ENCODE measurements at places on chromosomes 6 and 20.

GRCh38 chr6:47663462-47664216 lies 34.7 kb upstream of the ADGRF4 start:
- DNase-seq, result no peak

DNA sequence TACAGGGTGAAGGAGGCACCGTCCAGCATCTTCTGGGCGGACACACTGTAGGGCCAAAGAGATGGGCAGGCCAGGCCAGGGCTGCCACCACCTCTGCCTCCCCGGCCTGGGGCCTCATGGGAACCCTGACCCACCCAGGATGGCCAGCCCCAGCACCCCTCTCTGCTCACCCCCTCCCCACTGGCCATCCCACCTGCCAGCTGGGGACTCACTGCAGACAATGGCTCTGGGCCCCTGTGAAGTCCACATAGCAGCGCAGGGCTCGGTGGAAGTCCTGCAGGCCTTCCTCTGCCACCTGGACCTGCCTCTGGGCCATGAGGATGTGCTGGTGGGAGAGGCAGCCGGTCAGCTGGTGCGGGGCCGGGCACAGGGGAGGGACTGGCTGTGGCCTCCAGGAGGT lies 3.6 kb upstream of the C20orf144 start:
- DNase-seq, result no peak

GRCh38 chr20:38150335-38151170 lies 14.5 kb downstream of the TGM2 start:
- no peak for DNase-seq

DNA sequence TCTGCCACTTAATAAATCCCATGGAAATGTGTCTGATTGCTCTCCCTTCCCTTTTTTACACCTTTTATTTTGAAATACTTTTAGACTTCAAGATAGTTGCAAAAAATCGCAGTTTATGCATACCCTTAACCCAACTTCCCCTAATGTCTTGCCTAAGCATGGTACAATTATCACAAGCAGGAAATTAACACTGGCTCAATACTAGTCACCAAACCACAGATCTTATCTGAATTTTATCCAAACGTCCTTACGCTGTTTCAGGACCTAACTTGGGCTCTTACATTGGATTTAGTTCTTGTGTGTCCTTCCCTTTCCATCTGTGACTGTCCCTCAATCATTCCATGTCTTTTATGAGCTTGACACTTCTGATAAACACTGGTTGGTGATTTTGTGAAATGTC lies 146.3 kb downstream of the ZNF217 start:
- no peak for DNase-seq

DNA sequence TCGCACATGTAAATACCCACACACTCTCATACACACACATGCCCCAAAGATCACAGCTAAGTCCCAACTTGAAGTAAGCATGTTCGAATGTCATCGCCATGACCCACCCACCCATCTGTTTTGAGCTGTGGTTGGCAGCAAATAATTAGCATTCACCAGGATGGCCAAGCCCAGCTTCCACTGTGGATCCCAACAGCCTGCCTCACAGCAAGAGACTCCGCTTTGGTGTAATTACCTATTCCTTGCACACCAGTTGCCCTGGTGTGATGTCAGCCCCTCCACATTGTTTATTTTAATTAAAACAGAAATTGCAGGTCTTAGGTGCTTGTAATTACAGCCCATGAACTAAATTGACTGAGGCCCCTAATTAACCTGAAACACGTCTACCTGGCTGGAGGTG lies 81.1 kb downstream of the MAFB start:
- DNase-seq, result no peak

GRCh38 chr20:51747182-51747911 lies 20.8 kb downstream of the ATP9A start:
- DNase-seq, result no peak

GRCh38 chr6:32954986-32955802 lies 2.3 kb upstream of the HLA-DMA start:
- no peak for DNase-seq

GRCh38 chr20:10857352-10858070 lies 183.7 kb upstream of the JAG1 start:
- no peak for DNase-seq

DNA sequence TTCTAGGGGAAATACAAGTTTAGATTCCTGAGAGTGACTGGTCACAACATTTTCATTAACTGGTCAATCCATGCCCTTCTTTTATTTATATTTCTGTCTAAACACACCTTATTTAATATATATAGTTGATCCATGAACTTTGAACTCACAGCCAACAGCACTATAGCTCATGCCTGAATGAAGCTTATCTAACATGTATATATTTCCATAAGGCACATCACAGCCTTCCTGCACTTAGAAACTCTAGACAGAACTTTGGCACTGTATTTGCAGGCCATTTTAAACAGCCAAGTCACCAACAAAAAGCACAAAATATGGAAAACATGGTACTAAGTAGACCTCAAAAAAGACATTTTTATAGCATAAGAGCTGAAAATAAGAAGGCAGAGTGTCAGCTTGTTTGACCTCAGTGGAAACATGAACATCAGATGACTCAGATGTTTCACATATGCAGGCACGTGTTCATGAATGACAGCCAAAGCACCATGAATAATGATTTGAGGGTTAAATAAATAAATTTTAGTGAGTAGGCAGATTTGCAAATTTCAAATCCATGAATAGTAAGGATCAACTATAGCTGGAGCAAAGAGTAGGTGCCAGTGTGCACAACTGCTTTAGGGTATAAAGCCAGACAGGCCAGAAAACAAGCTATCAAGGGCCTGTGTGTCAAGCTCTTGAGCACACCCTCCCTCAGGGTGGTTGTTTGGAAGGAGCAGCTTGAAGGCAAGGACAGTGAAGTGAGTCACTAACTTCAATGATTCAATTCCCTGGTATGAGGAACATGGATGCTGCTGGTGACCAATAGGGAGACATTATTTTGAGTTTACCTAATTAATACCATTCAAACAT lies 88.9 kb upstream of the NT5E start:
- no peak for DNase-seq

DNA sequence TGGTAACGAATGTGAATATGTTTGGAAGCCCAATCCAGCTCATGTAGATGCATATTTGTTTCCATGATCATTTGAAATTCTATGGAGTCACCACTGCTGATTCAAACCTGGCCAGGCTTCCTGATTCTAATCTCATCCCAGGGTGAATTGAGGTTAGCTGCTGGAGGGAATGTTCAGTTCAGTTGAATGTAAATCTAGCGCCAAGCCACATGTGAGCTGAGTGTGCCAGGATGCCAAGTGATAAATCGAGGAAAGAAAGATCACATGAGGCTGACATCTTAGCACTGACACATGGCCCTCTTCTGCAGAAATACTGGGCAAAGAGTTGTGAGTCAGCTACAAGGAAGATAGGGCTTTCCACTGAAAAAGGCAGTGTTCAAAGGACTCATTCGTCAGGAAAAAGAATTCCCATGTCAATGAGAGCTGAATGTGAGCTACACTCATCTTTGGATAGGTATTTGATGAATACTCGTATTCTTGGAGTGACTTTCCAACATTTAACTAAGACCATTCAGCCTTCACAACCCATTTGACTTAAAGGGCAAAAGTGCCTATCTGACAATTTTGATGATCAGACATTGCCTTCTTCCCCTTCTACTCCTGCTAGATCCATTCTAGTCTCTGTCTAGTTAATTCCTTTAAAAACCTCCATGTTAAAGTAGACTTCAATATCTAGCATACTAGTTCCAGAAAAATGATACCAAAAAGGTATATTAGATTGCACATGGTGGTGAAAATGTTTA lies 172.1 kb downstream of the MTFR2 start:
- no peak for DNase-seq

DNA sequence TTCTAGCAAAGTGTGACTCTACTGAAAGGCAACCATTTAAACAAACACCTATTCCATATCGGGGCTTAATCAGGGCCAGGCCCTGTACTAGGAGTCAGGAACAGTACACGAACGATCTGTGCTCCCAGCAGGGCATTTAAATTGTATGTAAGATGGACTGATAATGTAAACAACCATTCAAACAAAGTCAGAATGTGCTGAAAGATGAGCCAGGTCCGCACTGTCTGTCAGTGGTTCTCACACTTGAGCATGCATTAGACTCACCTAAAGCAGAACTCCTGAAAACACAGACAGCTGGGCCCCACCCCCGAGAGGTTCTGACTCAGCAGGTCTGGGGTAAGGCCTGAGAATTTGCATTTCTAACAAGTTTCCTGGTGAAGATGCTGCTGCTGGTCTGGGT lies 81.6 kb downstream of the PXDC1 start:
- DNase-seq, result no peak

- no peak for DNase-seq
These were observed 42.0 kb downstream of the CDS2 start for GRCh38 chr20:5168651-5169396.

DNA sequence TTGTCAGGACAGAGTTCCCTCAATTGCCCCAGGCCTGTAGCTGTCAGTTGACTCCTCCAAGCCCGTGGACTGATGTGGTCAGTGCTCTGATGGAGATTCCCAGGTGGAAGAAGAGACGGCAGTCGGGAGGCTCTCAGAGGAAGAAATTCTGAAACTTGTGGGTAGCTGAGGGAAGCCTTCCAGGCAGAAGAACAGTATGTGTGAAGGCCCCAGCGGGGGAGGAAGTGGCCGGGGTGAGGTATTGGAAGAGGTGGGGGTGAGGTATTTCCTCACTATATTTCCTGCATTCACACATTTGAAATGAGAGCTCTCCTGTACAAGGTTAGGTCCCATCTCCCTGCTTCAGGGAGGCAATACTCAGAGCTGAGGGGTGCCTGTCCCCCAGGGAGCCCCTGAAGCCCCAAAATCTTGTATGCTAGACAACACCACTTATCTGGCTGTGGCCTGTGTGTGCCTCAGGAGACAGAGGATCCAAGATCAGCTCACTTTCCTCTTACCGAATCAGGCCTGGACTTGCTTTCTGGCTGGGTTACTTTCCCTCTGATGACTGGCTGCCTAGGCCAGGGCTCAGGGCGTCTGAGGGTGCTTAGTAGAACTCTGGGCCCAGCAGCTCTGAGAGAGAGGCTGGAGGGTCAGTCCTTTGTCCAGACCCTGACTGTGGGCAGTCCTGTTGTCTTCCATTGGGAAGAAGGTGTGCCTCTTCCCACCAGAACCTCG lies 49.3 kb upstream of the MYL9 start:
- peak; percentile 13 for DNase-seq

DNA sequence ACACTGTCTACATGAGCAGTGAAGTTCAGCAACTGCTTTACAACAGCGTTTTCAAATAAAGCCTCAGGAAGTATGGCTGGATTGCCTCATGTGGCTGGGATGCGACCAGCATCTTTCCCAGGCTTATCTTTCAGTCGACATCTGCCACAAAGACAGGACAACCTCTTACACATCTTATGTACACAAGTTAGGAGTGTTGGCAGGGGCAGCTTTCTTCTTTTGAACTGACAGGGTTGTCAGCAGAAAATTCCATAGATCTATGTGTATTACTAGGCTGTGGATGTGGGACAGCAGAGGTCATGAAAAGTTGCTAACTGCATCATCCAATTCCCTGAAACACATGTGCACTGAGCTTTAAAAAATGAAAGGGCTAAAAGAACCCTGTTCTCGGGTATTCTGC lies 48.1 kb downstream of the PLAGL1 start:
- DNase-seq, result no peak

- no peak for DNase-seq
These were observed 33.4 kb upstream of the MRGBP start for GRCh38 chr20:62762801-62763368.

Measured in activated CD8-positive, alpha-beta memory T cell treated with anti-CD3 and anti-CD28 coated beads for 48 hours (primary cell).